ENCODE measurements at places on chromosomes 1 and 21.

- DNase-seq = no peak
These were observed 20.9 kb downstream of the EPHX1 start for GRCh38 chr1:225830841-225831240.

GRCh38 chr1:93081716-93082115, 2.6 kb downstream of the MTF2 start:
- DNase-seq = no peak

- DNase-seq = no peak
These were observed 235.6 kb upstream of the FMN2 start for GRCh38 chr1:239856067-239856466.

DNA sequence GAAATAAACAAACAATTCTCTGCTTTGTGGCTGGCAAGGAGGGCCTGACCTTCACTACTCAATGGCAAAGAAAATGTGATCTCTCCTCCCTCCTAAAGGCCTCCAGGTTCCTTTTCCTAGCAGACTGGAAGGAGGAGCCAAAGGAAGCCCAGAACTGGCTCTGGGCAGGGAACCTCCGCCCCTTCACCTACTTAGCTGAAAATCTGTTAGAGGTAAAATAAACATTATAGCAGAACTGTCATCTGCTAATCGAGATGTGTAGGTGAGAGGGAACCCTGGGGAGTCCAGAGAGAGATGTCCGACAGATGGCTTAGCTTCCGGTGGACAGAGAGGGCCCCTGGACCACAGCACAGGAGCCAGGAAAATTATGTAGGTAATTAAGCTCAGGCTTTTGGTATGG, 75.2 kb upstream of the KCNA3 start:
- DNase-seq = no peak

DNA sequence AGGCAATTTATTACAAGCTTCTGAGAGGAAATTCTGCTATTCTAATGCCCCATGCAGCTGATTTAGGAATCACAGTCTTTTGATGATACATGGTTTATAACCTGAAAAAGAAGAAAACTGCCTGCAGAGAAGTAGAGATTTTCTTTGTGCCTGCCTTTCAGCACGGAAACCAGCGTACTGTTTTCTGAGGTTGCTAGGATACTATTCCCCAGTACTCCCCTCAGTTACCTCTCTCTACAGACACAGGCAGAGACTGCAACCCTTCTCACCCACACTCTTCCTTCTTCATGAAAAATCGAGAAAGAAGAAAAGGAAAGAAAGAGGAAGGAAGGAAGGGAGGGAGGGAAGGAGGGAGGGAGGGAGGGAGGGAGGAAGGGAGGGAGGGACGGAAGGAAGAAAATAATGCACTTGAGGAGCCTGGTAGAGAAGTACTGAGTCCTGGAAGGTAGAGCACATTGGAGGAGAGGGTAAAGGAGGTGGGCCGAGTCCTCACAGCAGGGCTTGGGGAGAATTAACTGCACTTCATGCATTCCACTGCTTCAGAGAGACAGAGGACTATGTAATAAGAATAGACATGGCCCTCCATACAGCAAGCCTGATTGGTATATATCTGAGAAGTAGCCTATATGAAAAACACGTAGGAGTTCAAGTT, 21.9 kb downstream of the RGS2 start:
- no peak for DNase-seq

GRCh38 chr1:204414016-204414415, 2.4 kb upstream of the PPP1R15B start:
- DNase-seq = no peak

DNA sequence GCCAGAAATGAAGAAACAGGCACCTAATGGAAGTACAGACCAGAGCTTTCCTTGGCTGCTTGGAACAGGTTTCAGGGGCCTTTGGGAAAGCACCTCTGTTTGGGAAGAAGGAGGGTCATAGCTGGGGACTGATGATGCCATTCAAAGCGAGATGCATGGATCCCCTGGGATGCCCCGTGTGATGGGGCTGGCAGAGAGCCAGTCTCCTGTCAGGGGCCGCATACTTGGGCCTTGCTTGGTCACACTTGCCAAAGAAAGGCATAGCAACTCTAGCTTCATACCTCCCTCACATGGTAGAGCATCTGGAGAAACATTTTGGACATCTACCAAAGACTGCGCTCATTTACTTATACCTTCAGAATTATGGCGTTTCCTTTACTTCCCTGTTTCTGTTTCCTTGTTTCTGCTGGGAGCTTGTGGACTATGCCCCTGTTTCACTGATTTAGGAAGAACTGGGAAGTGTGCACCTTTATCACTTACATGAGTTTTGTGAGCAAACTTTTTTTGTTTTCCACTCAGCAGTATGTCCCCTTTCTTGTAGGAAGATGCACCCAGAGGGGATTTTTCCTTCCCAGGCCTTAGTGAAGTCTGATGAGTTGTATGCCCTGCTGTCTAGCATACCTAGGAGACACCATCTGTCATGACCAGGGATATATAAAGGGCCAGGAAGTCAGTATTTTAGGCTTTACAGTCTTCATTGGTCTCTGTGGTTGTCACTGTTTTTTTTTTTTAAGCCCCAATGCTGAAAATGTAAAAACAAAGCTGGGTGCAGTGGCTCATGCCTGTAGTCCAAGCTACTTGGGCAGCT, 19.8 kb upstream of the ST3GAL3 start:
- DNase-seq = no peak

GRCh38 chr1:108141621-108142020, 58.5 kb downstream of the SLC25A24 start:
- no peak for DNase-seq

DNA sequence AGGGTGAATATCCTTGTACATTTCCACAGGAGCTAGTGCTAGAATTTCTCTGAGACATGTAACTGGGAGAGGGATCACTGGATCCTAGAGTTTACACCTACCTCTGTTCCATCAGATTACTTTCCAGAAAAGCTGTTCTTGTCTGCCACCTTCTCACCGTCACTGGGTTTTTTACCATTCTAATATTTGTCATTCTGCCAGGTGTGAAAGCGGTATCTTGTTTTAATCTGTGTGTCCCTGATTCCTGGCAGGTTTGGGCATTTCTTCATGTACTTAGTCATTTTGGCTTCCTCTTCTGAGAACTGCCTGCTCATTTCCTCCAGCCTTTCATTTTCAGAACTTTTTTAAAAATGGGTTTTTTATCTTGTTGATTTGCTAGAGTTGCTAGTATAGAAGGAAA, 5.1 kb downstream of the PMF1 start:
- DNase-seq = peak; percentile 46

- DNase-seq = no peak
These were observed 34.4 kb downstream of the MRPL39 start for GRCh38 chr21:25572861-25573310.

- DNase-seq = no peak
These were observed 11.4 kb upstream of the PRELP start for GRCh38 chr1:203464226-203464625.

GRCh38 chr1:22526098-22526497, 37.2 kb upstream of the EPHA8 start:
- no peak for DNase-seq

- no peak for DNase-seq
These were observed 336.2 kb upstream of the SGIP1 start for GRCh38 chr1:66197785-66198184.

GRCh38 chr1:165633614-165634013, 2.6 kb downstream of the MGST3 start:
- DNase-seq = no peak

- DNase-seq = no peak
These were observed 72.0 kb downstream of the MIS18A start for GRCh38 chr21:32206631-32207405.

DNA sequence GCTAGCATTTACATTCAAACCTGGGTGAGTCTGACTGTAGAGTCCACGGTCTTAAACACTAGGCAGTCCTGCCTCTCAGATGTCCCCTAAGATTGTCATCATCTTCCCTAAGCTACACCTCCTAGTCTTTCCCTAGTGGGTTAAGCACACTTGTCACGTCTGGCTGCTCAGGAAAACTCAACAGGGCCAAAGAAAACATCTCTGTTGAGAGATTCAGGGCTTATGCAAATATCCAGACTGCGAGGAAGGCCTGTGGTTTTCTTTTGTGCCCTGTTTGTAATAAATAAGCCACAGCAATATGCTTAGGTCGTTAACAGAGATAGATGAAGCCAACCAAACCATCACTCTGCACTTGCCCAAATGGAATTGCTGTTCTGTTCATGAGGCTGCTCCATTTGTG, 472.6 kb upstream of the DEPDC1 start:
- no peak for DNase-seq

DNA sequence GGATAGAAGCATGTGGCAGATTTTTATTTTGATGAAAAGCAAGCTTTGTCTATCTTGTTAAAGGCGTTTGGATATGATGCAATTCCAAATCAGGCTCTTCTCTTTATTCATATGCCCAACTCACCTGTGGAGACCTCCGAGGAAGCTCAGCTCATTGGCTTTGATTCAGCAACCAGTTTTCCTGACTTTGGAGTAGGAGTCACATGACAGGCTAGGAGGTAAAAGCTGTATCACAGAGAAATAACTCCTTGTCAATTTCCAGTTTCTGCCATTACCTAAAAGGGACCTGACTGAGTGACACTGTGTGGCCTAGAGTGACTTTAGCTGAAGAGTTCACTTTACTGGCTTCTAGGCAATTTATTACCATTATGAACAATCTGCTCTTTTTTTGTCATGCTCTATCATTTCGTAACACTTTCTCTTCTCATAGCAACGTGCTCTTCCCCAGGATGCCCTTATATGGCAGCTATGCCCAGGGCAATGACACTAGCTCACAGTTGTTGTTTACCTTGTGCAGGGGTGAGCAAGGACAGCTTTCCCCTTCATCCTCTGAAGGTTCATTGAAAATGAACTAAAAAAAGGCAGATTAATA, 107.2 kb downstream of the KCNK1 start:
- DNase-seq = no peak

DNA sequence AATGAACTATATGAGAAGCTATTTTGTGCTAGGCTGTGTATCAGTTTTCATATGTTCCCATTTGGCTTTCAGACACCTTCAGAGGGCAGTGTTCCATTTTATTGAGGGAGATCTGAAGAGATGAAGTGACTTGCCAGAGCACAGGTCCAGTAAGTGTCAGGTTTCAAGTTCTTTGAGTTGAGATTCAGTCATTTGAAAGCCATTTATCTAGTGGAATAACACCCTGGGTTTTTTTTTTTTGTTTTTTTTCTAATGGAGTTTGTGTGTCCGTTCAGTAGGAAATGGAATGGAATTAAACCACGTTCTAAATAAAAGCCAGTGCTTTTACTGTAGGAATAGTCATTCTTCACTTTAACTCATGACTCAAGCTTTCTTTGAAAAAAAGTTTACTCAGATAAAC, 652.9 kb upstream of the USP24 start:
- no peak for DNase-seq

GRCh38 chr1:222105393-222105737, 363.5 kb upstream of the DUSP10 start:
- no peak for DNase-seq

GRCh38 chr21:26099610-26100219, 70.9 kb downstream of the APP start:
- DNase-seq = no peak

DNA sequence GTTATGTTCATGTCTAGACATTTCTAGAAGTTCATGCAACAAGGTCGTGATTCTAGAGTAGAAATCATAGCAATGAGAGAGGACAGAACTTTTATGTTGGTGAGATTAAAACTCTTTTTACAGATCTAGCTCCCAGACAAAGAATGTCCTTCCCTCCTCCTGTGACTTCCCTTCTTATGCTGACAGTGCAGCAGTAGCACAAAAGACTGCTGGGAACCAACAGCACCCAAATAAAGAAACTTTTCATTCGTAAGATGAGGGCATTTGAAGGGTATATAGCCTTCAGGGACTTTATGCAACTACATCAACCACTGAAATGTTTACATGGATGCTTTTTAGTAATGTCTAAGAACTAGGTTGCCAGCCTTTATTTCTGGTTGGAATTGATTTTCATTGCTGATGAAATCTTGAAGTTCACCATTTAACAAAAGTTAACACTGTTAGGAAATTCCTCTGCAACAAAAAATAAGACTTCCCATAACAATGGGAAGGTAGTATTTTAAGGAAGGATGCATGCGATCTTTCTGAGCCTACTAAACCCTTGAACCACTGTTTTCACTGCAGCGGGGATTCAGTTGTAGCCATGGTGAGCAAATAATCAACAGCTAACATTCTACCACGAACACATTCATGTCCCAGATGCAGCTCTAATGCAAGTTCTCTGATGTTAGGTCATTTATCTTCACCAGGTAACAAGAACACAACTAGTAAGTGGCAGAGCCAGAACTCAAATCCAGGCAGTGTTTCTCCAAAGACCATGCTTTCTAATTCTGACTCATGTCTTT, 672.8 kb downstream of the PTPRC start:
- DNase-seq = no peak

- DNase-seq = no peak
These were observed 16.9 kb downstream of the MORN1 start for GRCh38 chr1:2374252-2375155.

DNA sequence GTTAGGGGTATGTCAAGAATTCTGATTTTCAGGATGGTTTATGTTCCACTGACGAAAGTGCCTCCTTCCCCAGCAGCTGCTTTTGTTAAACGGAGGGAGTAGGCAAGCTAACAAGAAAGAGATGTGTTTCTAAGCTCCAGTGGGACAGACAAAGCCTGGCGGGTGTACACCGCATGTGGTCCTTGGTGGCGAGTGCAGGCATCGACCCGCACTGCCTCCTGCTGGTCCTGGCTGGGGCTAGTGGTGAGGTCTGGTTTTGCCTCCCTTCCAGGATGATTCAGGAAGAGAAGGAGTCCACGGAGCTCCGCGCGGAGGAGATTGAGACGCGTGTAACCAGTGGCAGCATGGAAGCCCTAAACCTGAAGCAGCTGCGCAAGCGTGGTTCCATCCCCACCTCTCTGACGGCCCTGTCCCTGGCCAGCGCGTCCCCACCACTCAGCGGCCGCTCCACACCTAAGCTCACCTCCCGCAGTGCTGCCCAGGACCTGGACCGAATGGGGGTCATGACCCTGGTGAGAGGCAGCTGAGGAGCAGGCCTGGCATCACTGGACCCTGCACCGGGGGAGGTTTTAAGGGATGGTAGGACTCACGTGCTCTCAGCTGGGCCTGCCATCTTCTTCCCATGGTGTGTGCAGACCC, 29.0 kb downstream of the PPFIA4 start:
- no peak for DNase-seq

DNA sequence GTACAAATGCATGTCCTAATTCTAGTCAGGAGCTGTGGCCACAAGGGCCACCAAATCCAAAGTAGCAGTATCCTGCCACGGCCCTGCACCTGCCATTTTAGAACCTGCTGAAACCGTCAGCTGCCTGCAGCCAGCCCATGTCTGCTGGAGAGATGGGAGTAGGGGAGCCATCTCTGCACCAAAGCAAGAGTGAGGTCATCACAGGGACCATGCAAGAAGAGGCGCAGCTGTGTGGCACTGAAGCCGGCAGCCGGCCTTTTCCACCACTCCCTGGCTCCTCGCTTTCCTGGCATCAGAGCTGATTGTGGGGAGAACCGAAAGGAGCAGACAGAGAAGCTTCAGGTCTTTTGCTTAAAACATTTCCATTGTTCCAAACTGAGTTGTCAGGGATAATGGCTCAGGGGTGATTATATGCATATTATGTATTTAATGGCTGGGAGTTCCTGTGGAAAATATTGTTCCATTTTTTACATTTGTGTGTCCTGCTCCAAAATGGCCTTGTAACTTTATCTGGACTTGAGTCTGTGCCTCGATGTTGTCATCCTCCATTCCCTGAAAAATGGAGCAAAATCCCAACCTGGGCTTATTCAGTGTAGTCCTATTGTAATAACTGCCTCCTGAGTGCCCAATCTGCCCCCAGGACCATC, 18.7 kb upstream of the NBL1 start:
- DNase-seq = no peak

GRCh38 chr1:21534674-21535378, 25.6 kb downstream of the ALPL start:
- DNase-seq = peak; percentile 74
